ENCODE measurements at places on chromosomes 11 and 22. TPM values are rescaled to one million over a fixed set of nuclear protein-coding genes. Genes with fewer than 3 reads are reported as not detected.

Gene CNTF
- 1.4 TPM for polyA plus RNA-seq

DNA sequence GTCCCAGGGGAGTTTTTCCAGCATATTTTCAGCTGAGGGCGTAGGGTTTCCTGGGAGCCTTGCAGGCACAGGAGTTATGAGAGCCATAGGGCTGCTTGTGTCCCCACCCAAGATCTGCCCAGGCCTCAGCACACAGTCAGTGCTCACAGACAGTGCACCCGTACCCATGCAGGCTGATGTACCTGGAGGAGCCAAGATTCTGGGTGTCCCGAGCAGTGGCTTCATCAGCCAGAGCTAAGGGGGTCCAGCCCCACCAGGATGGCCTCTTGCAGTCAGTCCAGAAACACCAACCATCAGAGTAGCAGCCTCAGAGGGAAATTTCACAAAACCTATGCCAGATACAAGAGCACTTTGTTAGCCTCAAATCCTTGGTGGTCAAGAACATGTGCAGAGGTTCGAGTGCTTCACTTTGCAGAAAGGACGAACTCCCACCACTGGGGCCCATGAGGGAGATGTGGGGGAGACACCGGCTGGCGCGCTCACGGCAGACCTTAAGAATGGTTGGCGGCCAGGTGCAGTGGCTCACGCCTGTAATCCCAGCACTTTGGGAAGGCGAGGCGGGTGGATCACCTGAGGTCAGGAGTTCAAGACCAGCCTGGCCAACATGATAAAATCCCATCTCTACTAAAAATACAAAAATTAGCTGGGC, 43.8 kb upstream of the RTL6 start:
- DNase-seq: no peak

- no peak for DNase-seq
Observed at GRCh38 chr22:20937794-20938671, 20.8 kb downstream of the CRKL start.

DNA sequence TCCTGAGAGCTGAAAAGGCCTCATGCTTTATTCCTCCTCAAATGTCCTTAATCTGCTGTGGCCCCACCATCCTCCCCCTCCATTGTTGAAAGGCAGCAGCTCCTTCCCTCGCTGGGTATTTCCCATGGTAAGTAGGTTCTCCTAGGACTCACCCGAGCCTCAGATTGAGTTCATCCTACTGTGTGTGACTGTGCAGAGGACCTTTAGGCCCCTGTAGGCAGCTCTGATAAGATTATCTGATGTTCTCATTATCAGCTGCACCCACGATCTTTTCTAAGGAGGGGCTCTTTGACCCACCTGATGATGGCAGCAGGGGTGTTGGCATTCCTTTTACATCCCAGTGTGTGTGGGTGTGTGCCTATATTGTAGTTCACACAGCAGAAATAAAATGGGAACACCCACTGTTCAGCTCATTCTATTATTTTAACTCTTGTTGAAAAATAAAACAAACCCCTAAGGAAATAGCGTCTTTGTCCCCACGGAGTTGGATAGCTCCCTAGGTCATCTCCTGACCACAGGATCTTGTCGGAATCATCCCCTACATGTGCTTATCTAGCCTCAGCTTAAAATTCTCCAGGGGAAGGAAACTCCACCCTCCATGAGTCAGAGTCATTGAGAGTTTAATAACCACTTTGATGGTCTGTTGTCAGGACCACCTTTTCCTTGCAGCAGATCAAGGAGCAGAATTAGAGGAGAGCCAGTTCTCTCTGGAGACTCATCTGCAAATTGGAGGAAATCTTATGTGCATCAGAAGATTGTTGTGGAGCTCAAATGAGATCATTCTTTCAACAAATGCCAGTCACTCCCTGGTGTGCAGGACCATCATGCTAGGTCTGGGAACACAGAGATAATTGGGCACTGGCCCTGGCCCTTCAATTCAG, 19.3 kb downstream of the ENDOD1 start:
- DNase-seq: no peak

DNA sequence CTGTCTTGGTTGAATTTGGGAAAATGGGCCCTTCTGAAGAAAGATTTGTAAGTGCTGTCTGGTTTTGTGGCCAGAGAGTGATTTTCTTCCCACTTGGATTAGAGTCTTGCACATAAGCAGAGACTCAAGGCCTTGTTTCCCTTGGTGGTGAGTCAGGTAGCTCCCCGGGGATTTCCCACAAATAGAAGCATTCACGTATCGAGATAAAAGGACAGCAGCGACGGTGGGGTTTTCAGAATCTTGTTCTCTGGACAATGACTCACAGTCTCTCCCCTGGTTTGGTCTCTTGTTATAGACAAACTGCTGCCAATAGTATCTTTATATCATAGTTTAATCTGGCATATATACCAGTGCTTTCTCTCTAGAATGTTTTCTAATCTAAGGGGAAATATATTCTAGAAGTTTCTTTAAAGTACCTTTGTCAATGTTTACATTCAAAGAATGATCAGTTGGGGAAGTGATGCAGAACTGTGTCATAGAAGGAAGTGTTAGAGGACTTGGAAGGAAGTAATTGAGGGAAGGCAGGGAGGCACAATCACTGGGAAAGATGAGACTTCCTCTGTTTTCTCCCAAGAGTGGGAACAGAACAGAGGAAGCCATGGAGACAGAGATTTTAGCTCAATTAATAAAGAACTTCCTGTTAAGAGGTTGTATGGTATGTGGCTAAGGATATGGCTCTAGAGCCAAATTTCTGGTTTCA, 18.1 kb downstream of the POLA2 start:
- DNase-seq: no peak

GRCh38 chr11:31649129-31649966, 139.8 kb downstream of the ELP4 start:
- DNase-seq: no peak
